T follicular helper cell (primary cell): ENCODE measurements at places on chromosomes 4 and X.

DNA sequence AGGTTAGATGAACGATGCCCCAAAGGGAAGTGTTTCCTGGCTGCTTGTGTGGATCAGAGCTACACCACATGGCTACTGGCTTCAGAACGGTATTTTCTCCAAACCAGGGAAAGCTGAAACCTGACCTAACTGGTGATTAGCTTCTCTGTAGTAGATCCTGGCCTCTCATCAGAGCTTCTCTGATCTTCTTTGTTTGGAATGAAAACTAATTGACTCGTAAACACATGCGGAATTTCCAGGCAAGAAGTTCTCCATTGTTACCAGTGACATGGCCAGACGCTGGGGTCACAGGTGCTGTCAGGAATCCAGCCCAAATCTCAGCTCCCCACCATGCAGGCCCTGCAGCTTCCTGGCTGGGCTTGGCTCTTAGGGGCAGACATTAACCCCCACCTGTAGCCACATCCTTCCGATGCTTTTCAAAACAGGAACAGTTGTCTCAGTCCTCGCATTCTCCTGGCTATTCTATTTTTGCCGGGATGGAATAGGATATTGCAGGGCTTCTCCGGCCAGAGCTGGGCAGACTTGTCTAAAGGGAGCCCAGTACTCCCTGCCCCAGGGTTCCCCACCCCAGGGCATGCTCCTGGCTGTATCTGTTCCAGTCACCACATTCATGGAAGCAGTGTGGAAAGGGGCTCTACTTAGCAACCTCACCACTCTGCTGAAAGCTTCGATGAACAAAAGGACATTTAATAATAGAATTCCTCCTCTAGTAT lies 305.4 kb upstream of the F9 start:
- no peak for DNase-seq

DNA sequence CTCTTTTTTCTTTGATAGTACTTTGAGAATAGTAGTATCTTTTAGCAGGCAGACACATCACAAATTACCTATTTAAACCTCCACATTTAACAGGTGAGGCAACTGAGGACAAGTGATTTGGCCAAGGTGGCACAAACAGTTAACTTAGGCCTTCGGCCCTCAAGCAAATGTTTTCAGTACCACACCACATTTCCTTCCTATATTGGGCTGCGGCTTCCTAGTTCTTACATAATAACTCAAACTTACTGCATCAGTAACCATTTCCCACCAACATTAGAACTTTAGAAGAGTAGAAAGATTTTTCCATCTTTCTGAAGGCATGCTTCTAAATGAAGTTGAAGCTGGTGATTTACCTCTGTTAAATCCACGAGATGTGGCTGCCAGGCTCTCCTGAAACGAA lies 63.2 kb upstream of the SLC4A4 start:
- DNase-seq, result no peak

GRCh38 chr4:112748352-112748878 lies 111.5 kb downstream of the LARP7 start:
- DNase-seq, result no peak

DNA sequence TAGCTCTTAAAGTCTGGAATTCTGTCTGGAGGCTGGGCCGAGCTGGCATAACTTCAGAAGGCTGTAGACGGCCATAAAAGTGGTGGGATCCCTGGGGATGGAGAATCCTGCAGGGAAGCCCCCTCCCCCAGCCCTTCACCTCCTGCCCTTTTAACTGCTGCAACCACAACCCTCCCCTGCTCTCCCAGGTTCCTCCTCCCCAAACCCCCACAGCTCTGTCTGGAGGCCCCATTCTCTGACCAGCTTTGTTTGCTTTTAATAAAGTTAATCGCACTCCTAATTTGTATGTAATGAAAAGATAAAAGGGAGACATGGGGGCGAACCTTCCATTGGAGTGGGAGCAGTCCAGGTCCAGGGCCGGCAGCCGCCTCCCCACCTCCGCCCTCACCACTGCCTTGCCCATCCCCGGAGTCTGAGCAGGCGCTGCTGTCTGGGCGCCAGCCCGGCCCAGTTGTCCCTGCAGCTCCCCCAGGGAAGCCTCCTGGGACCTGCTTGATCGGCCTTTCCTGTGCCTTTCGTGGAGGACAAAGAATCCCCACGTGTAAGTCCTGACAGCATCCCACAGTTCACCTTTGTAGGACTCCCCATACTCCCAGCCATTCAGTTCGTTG lies 84.3 kb downstream of the PJA1 start:
- no peak for DNase-seq

DNA sequence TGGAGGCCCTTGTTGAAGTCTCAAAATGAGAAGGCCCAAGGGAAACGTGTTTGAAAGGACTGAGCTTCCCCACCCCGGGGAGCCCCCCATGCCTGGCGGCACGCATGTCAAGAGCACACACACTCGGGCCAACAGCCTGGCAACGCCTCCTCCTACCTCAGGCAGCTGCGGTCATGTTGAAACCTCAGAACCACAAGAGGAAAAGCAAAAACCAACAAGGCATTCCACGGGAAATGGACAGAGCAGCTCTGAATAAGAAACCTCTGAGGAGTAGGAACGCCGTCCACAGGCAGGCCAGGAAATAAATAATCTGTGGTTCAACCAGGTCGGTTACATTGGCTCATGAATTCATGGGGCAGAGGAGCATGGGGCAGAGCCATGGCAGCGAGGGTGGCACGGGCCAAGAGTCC lies 95.7 kb upstream of the AFAP1 start:
- DNase-seq, result no peak

DNA sequence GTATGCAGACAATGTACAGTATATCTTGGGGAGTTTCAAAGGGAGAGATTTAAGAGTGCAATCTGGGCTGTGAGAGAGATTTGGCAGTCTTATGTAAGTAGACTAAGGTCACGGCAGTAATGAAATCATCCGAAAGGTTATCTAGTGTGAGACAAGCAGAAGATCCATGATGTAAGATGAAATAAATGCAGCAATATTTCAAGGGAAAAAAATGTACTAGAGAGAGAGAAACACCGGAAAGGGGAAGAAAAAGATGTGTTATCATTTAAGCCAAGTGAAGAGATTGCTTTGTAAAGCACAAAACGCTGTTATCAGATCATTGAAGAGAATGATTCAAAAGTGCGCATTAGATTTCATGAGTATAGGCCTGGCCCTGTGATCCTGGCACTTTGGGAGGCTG lies 88.4 kb upstream of the GUCY1A1 start:
- no peak for DNase-seq

- DNase-seq, result no peak
These were observed 92.7 kb downstream of the AFF2 start for GRCh38 chrX:148593146-148593545.

GRCh38 chrX:112997991-112998390 lies 157.4 kb upstream of the AMOT start:
- no peak for DNase-seq

GRCh38 chr4:25938787-25939186 lies 24.8 kb downstream of the SMIM20 start:
- no peak for DNase-seq

DNA sequence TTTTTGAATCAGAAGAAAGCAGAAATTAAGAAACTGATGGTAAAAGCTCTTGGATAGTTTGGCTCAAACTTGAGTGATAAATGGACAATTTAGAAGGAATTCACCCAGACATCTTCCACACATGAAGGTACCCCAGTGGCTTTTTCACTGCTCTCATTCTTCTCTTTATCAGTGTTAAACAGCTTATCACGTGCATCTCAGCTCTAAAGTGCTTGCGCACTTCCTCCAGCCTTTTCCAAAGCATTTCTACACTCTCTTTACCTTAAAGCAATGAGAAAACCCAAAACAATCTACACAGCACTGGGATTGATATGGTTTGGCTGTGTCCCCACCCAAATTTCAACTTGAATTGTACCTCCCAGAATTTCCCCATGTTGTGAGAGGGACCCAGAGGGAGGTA lies 509.1 kb upstream of the FAT1 start:
- no peak for DNase-seq

DNA sequence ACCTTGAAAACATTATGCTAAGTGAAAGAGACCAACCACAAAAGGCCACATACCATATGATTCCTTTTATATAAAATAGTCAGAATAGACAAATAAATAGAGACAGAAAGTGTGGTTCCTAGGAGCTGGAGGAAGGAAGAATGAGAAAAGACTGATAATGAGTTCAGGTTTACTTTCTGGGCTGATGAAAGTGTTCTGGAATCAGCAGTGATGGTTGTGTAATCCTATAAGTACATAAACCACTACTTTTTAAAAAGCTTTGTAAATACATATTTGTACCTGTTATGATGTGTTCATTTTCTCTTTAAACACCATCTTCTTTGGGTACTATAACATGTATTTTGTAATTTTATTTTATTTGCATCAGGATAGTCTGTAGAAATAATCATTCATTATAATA lies 20.6 kb downstream of the PIR start:
- DNase-seq, result no peak

DNA sequence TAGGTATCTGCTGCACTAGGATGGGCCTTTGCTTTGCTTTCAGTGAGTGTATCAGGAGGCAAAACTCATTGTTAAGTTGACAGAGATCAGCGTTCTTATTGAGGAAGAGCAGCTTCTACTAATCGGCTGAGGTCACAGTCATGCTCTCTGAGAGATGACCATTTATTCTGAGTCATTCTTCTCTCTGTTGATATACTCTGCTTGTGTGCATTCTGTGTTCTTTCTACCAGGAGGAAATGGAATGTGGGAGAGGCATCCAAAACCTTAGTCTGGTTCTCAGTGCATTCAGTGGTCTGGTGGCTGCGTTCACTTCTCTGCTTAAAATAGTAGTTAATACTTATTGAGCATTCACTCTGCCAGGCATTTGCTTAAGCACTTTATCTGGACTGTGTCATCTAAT lies 66.2 kb downstream of the RRAGB start:
- DNase-seq, result no peak

- no peak for DNase-seq
These were observed 22.0 kb downstream of the MND1 start for GRCh38 chr4:153366486-153366885.

- no peak for DNase-seq
These were observed 103.4 kb downstream of the LUZP4 start for GRCh38 chrX:115392871-115393270.

- DNase-seq, result no peak
These were observed 15.1 kb downstream of the SMS start for GRCh38 chrX:21955403-21956189.
